Dorsolateral prefrontal cortex (tissue), 122 donors: ENCODE measurements at places on chromosomes 6 and 20.
A peak's percentile ranks its signal among the peaks of the same experiment; 100 is the strongest.

DNA sequence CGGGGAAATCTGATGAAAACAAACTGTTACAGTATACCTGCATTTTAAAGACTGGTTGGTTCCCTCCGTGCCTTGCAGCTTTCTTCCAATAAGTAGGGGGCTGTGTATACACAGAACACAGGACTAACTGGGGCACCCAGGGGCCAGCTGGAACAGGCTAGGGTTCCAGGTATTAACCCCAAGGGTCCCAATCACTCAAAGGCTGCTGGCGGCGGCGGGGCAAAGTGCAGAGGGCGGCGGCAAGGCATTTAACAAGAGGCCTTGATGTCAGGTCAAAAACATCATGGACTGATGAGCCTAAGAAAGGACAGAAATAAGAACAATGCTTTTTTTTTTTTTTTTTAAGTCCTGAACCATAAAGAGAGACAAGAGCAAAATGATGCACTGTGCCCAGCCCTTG lies 2.5 kb downstream of the PMEPA1 start:
- DNase-seq: no peak

- no peak for DNase-seq
These were observed 787 bp upstream of the BTN2A2 start for GRCh38 chr6:26382121-26382520.

DNA sequence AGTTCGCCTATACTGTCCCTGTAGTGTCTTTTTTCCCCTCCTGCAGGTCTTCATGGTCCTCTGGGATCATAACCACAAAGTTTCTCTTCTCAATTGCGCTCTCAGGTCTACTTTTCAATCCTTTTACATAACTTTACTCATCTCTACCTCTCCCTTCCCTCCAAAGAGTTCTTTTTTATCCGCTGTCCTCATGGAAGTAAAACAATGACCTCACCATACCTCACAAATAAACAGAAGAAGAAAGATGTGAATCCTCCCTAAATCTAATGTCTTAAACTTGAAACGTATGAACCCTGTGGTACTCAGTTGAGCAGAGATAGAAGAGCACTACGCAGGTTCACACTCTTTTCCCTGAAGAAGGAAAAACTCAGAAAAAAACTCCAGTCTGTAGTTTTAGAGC lies 12.1 kb upstream of the HLA-DQA1 start:
- no peak for DNase-seq

- no peak for DNase-seq
These were observed 140.9 kb downstream of the LPA start for GRCh38 chr6:160523223-160523622.

- DNase-seq: no peak
These were observed 55.7 kb upstream of the FERMT1 start for GRCh38 chr20:6178537-6178936.

GRCh38 chr6:80341330-80341729 lies 234.9 kb downstream of the BCKDHB start:
- DNase-seq: no peak

- DNase-seq: no peak
These were observed 346.0 kb upstream of the MARCKS start for GRCh38 chr6:113511100-113511499.

DNA sequence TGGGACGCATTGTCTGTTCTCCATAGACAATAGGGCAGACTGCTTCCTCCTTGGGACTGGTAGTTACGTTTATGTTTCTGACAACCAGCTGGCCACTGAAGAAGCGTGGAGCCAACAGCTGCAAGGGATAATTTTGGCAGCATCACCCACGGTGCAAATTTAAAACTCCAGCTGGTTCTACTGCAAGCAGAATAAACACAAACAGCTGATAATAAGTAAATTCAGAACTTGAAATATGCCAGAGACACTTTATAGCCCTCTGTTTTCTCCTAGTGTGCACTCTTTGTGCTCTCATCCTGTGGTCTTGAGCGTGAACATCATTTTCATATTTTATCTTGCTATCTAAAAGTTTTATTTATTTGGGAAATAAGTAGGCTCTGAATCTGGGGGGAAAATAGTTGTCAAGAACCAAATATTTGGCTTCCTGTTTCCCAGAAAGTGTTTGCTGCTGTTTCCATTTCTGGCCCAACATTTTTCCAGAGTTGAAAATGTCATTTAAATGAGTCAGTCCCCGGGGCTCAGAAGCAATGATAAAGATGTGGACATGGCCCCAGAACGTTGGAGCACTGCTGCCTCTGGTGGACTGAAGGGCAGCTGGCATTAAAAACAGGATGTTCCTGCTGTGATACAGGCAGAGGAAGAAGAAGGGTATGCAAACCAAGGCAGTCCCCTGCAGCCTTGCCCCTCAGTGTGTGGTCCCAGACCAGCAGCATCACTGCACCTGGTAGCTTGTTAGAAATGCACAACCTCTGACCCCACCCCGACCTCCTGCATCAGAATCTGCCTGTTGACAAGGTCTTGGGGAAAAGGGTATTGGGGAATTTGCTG lies 12.5 kb upstream of the THBD start:
- peak; percentile 55 for DNase-seq

- DNase-seq: peak; percentile 39
These were observed 14.9 kb upstream of the FAM210B start for GRCh38 chr20:56343861-56344381.

GRCh38 chr6:133983099-133983939 lies 30.3 kb downstream of the TBPL1 start:
- no peak for DNase-seq

GRCh38 chr6:130070792-130071191 lies 52.4 kb downstream of the L3MBTL3 start:
- DNase-seq: no peak

- DNase-seq: no peak
These were observed 28.2 kb upstream of the RIMS4 start for GRCh38 chr20:44838521-44838920.

- no peak for DNase-seq
These were observed 182.5 kb upstream of the PDE10A start for GRCh38 chr6:165845493-165845892.

- no peak for DNase-seq
These were observed 542.6 kb downstream of the DHX35 start for GRCh38 chr20:39504710-39505094.

DNA sequence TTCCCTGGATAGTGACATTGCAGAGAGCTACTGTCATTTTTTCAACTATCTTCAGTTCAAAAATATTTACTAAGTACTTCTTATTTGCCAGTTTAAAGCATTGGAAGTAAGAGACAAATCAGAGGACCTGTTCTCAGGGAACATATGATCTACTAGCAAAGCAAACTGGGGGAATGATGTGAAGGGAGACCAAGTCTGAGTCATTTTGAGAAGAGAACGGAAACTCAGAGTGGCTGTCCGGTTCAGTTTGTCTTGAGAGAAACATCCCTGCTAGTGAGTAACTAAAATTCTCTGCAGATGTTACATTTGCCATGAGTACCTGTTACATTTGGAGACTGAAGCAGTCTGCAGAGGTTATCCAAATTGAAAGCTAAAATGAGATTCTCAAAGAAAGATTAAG lies 118.3 kb downstream of the KCNQ5 start:
- no peak for DNase-seq

GRCh38 chr6:136290410-136291010 lies 864 bp upstream of the BCLAF1 start:
- DNase-seq: peak; percentile 67

DNA sequence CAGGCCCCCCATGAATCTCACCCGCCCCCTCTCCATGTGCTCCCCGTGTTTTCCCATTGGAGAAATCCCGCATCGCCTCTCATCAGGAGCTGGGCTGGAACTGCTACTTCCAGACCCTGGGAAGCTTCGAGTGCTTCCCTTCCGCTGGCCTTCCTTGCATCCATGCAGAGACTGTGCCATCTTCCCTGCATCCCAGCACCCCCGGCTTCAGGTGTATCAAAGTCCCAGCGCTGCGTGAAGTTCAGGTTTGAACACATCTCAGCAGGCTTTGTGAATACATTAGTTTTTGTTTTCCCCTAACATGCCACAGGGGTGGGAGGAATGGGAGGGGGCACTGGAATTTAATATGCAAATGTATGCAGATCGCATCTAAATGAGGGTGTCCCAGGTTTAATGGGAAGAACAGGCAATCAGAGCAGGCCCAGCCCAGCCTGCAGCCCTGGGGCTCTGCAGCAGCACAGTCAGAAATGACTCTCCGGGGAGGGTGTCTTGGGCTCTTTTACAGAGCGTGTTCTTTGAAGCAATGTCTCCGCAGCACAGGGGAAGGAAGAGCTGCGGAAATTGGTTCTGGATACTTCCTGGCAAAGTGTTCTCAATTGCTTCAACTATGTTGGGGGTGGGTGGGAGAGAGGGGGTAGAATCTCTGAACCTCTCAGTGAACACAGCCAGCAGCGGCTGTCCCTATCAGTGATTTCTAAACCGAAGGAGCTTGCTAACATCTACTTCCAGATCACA lies 8.3 kb upstream of the MMP9 start:
- no peak for DNase-seq

- DNase-seq: no peak
These were observed 381.9 kb upstream of the ARID1B start for GRCh38 chr6:156395276-156395675.

- no peak for DNase-seq
These were observed 3.6 kb downstream of the ATG5 start for GRCh38 chr6:106321940-106322339.

DNA sequence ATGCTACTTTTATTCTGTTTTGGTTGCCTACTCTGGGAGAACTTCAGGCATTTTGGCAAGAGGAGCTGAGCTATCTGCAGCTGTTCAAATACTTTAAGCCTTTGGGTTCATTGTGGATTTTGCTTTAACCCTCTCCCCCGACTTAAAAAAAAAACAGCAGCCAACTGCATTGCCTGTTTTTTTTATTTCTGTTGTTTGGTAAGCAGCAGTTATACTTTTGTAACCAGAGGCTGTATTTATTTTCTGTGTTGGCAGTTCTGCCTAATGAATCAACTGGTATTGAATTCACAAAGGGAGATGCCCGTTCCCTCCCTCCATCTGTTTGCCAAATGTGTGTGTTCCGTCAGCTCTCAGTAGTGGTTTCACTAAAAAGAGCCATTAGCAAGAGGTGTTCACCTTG lies 484.0 kb downstream of the UTRN start:
- no peak for DNase-seq

GRCh38 chr6:151493161-151493803 lies 535 bp upstream of the CCDC170 start:
- DNase-seq: no peak

DNA sequence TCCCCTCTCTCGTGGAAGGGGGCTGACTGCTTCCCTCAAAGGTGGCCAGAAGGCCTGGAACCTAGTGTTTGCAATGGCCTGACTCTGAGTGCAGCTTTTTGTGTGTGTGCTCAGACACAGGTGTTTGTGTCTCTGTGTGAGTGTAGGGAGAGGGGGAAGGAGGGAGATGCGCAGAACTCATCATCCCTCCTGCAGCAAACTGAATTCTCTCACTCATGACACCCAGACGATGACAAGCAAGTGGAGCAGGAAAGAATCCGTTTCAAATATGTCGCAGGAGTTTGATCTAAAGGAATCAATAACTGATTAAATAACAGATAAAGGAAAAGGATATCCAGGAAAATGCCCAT lies 101.4 kb downstream of the TNFAIP3 start:
- no peak for DNase-seq

DNA sequence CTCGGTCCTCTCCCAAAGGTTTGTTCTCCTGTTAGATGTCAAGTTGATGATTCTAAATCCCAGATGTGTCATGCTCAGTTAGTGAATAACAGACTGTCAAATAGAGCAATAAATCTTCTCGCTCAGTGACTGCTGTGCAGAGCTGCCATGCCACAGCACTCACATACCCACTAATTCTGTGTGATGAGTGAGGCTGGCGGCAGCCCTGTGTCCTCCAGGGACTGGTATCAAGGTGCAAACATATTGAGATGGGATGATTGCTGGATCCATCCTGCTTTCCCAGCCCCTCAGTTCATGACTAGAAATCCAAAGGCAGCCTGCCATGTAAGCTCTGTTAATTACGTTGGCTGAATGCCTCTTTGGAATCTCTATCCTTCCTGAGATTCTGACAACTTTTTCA lies 103.9 kb downstream of the OLIG3 start:
- DNase-seq: no peak

DNA sequence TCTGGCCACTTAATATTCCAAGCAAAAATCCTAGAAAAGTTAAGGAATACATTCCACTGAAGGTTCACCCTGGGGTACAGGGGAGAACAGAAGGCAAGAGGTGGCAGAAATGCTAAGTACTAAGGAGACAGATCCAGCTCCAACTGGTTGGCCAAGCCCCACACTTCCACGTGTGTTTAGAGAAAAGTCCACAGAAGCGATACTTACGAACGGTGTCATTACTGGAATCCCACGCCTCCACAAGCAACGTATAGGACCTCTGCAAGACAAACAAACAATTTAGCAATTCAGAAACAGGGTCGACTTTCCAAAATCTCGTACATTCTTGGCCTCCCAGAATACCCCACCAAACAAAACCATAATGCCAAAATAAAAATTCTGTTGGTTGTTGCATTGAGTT lies 10.0 kb downstream of the JAG1 start:
- DNase-seq: no peak

- DNase-seq: no peak
These were observed 20.7 kb upstream of the DST start for GRCh38 chr6:56663344-56663743.

DNA sequence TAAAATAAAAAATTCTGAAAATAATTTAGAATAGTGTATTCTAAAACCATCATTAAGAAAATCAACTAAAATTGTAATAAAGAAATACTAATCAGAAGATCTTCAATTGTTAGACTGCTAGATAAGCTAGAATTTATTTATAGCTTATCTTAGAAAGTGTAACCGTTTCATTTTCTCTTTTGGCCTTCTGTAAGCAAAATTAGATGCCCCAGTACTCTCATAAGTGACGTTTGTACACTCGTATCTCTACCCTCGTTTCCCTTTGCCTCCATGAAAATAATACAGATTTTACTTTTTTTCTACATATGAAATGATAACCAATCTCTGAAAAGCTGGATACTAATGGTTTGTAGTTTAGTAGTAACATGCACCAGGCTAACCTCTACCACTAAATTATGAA lies 19.8 kb downstream of the DSE start:
- no peak for DNase-seq

GRCh38 chr6:31143148-31143547 lies 4.3 kb upstream of the PSORS1C2 start:
- DNase-seq: no peak

GRCh38 chr20:36340593-36340990 lies 34.5 kb downstream of the DLGAP4 start:
- no peak for DNase-seq

- no peak for DNase-seq
These were observed 28.4 kb upstream of the GSTA3 start for GRCh38 chr6:52937908-52938307.

DNA sequence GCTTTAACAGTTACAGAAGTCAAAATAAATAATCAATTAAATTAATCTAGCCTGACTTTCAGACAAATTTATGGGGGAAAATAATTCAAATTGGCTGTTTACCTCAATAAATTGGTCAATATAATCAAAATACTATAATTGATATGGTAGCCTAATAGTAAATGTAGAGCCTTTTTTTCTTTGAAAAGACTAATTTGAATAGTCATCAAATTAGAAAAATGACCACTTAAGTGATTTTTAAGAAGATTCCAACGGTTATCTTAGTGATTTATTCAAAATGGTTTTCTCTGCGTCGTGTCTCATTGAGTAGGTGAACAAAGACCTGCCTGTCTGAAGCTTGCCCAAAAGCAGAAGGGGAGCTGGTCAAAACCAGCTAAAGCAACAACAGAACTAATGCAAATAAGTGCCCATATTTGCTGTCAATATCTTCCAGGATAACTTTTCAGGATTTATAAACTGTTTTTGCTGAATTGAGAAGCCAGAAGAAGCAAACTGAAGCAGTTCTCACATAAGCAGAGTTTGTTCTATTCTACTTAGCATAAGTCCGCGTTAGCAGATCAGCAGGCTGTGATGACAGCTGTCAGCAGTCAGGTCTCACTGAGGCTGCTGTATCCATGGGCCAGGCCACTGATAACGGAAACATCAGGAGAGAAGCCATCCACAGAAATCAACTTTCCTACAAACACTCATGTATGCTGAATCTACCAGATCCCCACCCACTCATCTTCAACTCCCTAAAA lies 7.0 kb downstream of the RCAN2 start:
- DNase-seq: no peak
